ENCODE measurements at places on chromosomes 11 and 22.
A peak's percentile ranks its signal among the peaks of the same experiment; 100 is the strongest.

DNA sequence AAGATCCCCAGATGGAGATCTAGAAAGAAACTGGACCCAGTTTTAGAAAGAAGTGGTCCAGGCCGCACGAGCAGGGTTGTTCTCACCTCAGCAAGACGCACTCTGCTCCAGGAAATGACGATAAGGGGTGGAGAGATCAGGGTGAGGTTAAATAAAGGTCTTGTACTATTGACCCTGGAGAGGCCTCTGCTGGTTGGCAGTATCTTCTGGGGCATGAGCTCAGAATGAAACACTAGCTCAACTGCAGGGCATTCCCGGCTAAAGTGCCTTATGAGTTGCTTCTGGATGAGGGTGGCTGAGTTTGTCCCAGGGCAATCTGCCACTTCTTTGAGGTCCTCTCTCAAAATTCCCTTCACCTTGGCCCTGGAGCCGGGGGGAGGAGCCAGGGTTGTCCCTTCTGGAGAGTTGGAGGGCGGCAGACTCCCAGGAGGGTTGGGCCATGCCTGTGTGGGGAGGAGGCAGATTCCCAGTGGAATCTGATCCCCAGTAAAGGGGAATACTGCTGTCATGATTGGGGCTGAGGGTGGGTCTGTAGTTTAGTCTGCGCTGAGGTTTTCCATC lies 10.9 kb downstream of the USP2 start:
- no peak for DNase-seq

DNA sequence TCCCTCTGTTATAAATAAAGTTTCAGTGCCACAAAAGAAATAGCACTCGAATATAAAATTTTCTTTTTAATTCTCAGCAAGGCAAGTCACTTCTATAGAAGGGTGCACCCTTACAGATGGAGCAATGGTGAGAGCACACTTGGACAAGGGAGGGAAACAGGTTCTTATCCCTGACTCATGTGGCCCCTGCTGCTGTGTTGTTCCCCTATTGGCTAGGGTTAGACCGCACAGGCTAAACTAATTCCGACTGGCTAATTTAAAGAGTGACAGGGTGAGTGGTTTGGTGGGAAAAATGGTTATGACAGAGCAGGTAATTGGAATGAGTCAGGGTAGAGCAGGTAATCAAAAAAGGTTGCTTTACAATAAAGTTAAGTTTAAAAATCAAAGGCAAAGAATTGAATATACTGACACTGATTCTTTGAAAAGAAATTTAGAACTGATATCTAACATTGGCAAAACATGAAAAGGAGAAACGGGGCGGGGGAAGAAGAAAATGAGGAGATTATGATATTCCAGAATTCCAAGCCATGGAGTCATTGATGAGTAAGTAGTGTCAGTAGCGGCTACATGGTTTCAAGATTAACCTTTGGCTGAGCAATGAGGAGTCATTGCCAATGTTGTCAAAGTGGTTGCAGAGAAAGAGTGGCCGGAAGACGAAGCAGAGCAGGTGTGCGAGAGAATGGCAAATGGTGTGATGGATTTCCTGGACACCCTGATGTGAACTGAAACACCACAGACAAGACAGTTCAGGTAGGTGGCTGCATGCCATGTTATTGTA lies 48.4 kb upstream of the MRGPRX1 start:
- DNase-seq = no peak

DNA sequence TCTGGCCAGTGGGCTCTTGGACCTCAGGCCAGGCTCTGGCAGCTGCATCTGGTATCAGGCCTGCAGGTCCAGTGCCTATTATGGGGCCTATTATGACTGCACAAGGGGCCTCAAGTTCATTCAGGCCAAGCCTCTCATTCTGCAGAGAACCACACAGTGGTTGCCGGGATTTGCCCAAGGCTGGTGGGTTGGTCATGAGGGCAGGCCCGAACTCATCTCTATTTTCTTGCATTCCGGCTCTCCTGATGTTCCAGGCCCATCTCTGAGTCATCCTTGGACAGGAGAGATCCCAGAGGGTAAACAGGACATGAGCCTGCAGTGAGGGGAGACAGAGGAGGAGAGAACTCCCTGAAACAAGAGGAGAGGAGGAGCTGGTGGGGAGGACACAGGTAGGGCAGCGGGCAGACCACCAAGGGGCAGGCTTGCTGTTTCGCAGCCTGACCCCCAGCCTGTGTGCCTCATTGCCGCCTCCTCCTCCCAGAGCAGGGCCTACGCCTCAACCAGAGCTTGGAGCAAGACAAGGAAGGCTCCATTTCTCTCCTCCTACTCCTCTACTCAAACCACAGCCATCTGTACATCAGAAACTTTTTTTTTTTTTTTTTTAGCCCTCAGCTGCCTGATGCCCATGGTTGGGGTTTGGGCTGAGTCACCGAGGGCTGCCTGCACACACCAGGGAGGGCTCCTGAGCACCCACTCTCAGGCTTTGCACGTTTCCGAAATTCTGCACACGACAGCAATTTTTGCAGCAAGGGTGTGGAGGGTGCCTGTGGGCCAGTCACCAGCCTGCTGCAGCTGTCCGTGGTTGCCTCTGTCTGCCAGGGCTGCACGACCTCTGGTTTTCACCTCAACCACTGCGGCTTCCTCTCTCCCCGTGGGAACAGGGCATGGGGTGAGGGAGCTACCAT lies 12.7 kb upstream of the TREH start:
- DNase-seq = peak; percentile 35

GRCh38 chr11:48051217-48051830 lies 71.0 kb downstream of the PTPRJ start:
- DNase-seq = no peak

DNA sequence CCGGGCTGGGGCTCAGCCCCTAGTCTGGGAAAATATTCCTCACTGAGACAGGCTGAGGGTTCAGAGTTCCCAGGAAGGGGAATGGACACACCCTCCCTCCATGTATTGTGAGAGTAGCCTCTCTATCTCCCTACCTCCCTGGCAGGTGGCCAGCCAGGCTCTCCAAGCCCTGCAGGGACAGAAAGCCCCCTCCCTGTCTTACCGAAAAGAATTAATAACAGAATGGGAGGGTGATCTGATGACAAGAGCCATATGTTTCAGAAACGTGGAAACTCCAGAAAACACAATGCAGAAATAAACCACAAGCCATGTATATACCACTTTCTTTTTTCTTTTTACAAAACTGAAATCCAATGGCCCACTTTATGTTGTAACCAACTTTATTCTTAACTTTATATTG lies 140.0 kb downstream of the CHST1 start:
- DNase-seq = no peak

DNA sequence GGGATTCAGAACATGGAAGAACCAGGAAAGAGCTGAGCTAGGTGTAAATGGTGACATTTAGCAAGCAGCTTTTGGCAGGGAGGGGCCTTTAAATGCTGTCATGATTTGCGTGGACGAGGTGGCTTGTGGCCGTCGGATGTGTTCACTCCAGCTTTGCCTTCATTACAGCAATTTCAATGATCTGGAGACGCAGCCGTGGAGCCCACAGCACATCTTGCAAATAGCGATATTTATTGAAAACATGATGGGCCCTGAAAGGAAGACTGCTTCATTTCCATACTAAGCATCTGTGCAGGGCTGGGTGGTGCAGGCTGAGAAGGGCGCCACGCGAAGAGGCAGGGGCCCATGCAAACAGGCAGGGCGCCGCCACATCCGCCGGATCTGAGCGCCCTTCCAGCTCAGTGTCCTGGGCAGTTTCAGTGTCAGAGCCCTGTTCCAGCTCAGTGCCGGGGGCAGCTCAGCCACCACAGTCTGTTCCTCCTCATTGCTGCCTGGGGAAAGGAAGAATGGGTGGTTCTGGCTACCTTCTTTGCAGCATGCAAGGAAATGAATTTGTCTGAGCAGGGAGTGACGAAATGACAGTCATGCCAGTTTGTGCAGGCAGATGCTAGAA lies 111.1 kb upstream of the TTC12 start:
- DNase-seq = no peak

DNA sequence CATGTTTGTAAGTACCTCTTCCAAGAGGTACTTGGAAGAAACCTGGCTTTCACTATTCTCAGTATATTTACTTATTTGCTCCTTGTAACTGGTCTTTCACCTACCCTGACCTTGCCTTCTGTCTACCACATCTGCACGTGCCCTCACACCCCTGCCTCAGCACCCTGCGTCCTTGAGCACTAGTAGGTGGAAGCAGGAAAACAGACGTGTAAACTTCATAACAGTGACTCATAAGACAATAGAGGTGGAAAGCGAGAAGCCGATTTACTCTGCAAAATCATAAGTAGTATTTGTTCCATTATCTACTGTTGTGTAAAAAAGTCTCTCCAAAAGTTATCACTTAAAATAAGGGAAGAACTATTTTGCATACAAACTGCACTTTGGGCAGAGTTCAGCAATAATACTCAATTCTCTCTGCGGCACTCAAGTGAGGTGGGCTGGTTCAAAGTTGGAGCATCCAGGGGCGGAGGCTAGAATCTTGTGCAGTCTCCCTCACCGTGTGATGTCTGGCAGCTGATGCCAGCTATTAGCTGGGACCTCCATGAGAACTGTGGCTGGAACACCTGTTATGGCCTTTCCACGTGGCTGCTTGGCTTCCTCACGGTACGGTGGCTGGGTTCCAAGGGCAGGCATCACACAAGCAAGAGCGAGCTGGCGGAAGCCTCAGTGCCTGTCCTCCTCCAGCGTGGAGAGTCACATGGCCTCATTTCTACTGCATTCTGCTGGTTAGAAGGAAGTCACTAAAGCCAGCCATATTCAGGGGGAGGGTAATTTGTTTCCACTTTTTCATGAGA lies 30.4 kb downstream of the PACS1 start:
- DNase-seq = no peak

DNA sequence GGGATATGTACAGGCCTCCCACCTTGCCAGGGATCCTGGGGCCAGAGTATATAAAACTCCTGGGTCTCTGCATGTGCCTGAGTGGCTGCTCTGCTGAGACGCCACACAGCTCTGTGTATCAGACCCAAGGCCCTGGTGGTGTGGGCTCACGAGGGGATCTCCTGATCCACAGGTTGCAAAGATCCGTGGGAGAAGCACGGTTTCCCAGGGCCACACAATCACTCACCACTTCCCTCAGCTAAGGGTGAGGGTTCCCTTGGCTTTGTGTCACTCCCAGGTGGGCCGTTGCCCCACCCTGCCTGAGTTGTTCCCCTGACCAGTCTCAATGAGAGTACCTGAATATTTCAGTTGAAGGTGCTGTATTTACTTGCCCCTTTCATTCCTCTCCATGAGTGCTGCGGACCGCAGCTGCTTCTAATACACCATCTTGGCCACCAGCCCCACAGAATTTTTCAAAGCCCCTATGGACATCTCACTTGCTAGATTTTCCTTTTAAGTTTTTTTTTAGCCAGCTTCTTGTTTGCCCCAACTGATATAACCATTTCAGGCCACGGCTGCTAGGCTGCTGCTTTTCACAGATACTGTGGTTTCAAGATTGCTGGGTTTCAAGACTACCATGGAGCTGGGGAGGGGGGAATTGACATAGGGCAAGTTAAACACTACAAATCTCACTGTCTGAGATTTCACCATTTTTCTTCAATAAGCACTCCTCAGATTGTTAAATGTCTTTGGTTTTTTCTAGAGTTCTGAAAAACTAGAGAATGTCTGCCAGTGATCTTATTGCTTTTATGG lies 13.7 kb upstream of the DEPDC7 start:
- DNase-seq = no peak

DNA sequence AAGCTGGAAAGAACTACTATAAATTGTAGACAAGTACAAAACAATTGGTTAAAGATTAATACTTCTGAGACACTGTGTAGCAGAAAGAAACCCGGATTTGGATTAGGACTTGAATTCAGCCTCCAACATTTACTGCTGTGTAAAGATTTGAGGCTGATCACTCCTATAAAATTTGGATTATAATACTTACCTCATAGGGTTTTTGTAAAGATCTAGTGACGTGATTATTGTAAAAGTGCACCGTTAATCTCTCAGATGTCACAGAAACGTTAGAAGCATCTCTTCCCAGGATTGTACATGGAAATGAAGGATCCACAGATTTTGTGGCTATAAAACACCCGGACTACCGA lies 323 bp upstream of the HIKESHI start:
- DNase-seq = no peak

DNA sequence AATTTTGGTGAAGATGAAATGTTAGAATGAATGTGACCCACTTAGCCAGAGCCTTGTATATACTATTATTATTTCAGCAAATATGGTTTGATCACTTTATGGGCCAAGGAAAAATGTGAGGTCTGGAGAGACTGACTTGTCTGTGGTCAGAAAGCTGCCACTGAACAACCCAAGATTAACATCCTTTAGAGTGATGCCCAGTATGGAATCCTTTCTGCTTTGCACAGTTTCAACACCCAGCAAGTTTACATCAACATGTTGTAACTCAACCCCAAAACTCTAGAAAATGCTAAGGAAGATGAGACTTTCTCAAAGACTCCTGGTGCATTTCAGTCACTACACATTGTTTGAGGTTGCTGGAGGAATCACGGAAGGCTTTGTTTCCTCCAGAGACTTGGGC lies 107.7 kb downstream of the SNX19 start:
- DNase-seq = no peak

GRCh38 chr11:125390946-125391345 lies 105.1 kb downstream of the FEZ1 start:
- peak; percentile 74 for DNase-seq

GRCh38 chr11:60168306-60168705 lies 14.6 kb downstream of the MS4A6A start:
- no peak for DNase-seq

DNA sequence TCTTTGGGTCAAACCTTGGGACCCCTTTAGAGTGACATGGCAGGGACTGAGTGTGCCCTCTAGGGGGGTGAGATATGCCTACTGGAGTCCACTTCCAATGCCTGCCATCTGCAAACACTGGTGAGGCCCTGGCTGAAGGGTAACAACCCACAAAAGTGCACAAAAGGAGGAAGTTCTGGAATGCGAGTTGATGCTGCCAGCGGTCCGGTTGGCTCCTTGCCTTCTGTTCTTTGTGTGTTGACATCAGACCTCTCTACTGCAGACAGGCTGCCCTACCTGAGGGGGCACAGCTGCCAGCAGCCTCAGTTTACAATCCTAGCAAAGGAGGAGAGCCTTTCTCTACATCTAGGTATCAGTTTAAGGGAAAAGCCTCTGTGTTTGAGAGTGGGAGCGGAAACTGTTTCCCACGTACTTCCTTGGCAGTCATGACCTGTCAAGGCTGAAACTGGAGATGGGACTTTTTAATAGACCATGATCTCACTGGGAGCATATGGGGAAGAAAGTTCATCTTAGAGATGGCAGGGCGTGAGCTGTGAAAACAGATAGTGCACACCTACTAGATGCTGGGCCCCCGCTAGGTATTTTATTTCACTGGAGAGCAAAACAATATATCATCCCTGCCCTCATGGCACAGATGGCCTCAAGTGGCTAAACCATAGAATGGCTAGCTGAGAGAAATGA lies 27.2 kb downstream of the BMAL1 start:
- DNase-seq = no peak

GRCh38 chr11:3614742-3615171 lies 27.0 kb downstream of the ART5 start:
- DNase-seq = peak; percentile 57

GRCh38 chr22:25202290-25202921 lies 2.7 kb downstream of the CRYBB3 start:
- DNase-seq = peak; percentile 75

- DNase-seq = no peak
Measured at GRCh38 chr11:119376197-119376847, 5.2 kb downstream of the USP2 start.

- DNase-seq = no peak
Measured at GRCh38 chr11:115500547-115501501, 3.4 kb downstream of the CADM1 start.

GRCh38 chr11:112302226-112302868 lies 41.7 kb upstream of the PLET1 start:
- peak; percentile 25 for DNase-seq

Data from AG08395 (cell line).